Activated gamma-delta T cell treated with anti-CD3 and anti-CD28 coated beads, Interleukin-2, amount 50 U/mL, for 16 hours (primary cell): ENCODE measurements at places on chromosomes 2 and 18.

GRCh38 chr18:48929941-48930713 is 20.6 kb downstream of the SMAD7 start:
- DNase-seq = no peak

- DNase-seq = no peak
Measured at GRCh38 chr18:13107074-13107473, 111.5 kb upstream of the LDLRAD4 start.

DNA sequence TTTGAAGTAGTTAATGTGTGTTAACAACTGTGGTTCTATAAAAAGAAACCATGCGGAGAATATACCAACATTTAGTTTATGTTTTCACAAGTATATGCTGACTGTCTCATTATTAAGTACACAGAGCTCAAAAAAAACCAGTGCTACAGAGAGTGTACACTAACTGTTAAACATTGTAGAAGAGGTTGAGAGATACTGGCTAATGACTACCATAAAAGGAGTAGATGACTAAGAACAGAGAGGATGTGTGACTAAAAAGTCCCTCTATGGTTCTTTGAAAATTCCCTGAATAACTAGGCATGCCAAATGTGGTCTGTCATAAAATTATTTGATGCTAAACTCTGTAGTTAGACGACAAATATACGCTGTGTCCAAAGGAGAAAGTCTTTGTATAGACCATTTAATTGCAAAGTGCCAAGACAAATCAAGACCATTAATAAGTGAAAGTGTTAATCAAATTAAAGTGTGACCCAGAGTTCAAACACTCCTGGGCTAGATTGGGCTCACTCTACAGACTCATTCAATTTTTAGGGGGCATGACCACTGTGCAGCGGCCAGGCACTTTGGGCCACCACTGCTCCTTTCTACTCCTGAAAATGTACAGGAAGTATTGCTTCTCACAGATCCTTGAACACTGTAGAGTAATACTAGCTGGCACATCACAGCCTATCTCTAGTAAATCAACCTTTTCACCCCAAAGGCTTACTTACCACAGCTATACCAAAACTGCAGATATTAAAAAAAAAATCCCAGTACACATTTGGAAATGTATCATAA is 45.1 kb upstream of the SERTAD2 start:
- no peak for DNase-seq

GRCh38 chr2:29222381-29223179 is 107.4 kb downstream of the CLIP4 start:
- no peak for DNase-seq

GRCh38 chr2:203453858-203454451 is 81.1 kb downstream of the RAPH1 start:
- DNase-seq = no peak

GRCh38 chr2:28567061-28567471 is 71.2 kb downstream of the PLB1 start:
- no peak for DNase-seq

- DNase-seq = no peak
Measured at GRCh38 chr2:43370146-43370545, 143.7 kb upstream of the ZFP36L2 start.

GRCh38 chr18:52523566-52523965 is 183.6 kb downstream of the DCC start:
- DNase-seq = no peak

DNA sequence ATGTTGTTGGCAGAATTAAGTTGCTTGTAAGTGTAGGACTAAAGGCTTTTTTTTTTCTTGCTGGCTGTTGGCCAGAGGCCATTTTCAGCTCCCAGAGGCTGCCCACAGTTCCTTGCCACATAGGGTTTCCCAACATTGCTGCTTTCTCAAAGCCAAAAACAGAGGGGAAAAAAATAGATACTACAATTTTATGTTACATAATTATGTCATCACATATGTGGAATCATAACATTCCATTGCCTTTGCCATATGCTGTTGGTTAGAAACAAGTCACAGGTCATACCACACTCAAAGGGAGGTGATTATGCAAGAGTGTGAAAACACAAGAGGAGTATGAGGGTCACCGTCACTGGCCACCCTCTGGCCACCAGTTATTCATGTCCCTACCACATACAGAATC is 154.5 kb downstream of the RTN4 start:
- DNase-seq = no peak

DNA sequence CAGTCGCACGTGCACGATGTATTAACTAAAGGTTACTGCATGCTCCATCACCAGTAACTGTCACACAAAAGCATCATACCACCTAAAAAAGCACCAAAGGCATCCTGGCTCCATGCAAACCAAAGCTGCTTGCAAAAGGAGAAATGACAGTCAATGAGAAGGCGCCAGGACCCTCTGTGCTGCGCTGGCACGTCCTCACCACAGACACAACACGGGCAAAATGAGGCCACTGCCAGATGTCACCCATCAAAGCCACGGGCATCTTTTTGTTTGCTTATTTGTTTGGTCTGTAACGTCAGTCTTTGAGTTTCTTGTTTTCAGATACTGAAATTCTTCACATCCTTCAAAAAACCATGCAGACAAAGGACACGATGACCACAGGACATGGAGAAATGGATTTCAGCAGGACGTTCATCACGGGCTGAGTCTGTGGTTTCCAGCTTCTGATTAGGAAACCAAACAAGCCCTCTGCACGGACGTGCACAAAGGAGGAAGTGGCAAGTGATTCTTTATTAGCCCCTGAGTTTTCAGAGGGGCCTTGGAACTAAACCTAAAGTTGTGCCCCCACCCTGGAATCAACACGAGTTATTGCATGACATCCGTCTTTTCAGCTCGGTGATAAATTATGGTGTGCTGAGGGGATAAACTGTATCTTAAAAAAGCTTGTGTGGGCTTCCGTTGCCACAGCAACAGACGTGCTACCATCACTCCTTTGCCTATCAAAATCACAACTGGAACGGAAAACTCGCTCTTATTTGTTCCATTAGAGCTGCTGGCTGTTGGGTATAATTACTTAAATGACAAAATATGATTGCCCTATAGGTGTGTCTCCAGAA is 181.8 kb downstream of the EIPR1 start:
- DNase-seq = no peak

- DNase-seq = no peak
Measured at GRCh38 chr2:191631754-191632153, 46.2 kb upstream of the NABP1 start.

DNA sequence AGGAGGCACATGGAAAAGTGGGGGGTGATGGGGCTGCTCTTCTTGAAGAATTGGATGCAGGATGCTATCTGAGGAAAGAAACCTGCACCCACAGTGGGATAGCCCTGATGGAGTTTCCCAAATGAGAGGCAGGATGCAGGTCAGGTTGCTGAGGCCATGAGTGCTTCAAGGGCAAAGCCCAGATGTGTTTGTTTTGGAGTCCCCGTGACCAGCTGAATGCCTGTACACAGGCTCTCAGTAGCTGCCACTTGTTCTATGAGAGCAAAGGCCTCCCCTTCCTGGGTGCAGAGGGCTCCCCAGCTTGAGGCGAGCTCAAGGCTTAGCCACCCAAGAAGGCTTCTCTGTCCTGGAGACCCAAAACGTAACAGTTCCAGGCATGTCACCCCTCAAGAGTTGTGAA is 192.7 kb downstream of the SEPTIN10 start:
- no peak for DNase-seq

DNA sequence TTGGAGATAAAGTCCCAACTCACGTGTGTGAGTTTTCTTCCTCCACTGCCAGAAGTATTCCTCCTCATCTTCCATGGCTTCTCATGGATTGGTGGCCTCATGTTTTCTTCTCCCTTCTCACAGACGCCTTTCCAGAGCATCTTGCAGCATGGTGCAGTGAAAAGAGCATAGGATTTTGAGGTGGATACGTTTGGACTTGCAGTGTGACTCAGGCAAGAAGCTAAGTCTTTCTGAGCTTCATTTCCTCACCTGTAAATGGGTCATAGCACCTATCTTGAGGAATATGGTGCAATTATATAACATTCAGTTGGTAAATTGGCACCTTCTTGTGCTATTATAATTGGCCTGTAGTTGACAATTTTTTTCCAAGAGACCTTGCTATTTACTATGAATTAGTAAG is 247.6 kb downstream of the RDH14 start:
- DNase-seq = no peak
